ENCODE measurements at places on chromosomes 13 and 19.

DNA sequence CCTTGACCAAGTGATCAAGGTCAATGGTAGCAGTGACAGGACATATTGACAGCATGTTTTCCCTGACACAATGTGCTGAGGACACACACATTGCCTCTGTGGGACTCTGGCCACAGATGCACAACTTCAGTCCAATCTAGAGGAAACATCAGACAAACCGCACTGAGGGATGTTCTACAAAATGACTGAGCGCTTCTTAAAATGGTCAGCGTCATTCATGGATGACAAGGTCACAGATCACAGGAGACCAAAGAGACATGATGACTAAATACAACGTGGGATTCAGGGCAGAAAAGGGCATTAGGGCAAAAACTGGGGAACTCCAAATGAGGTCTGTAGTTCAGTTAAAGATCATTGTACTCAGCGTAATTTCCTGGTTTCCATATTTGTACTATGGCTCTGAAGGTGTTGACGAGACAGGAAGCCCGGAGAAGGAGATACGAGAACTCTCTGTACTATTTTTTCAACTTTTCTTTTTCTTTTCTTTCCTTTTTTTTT lies 20.6 kb downstream of the PBX4 start:
- DNase-seq: no peak

DNA sequence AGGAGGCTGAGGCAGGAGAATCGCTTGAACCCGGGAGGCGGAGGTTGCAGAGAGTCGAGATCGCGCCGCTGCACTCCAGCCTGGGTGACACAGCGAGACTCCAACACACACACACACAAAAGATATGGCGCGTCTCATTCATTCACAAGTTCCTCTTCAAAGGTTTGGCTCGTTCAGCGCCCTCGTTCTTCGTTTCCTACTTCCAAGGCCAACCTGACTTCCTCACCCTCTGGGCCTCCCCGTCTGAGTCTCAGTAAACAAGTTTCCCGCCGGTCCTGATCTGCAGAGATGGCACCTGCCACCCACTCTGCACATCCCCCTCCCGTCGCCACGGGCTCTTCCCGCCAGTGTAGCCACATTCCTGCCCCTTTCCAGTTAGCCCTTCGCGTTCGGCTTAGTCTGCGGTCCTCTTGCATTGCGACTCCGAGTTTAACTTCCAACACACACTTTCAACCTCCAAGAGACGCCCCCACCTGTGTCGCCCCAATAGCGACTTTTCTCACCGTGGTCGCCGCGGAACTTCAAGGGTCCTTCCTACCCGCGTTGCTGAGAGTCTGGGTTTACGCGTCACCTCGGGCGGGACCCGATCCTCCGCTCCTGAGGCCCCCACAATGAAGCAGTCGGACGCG lies 1.3 kb upstream of the BSG start:
- DNase-seq: peak; percentile 61

DNA sequence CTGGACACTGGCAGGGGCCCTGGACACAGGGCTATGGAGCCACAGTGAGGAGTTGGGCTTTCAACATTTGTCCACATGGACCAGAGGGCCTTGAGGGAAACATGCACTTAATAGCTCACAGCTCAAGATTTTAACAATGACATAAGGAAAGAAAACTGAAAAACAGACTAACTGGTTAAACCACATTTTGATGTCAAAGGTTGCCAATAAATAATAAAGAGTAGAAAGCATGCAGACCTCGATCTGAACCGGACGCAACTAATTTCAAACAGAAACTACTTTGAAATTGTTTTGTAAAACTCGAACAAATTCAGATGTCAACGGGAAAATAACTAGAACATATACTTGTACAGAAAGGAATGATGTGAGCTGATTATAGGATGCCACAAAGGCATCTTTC lies 15.5 kb upstream of the ZNF888 start:
- DNase-seq: no peak

DNA sequence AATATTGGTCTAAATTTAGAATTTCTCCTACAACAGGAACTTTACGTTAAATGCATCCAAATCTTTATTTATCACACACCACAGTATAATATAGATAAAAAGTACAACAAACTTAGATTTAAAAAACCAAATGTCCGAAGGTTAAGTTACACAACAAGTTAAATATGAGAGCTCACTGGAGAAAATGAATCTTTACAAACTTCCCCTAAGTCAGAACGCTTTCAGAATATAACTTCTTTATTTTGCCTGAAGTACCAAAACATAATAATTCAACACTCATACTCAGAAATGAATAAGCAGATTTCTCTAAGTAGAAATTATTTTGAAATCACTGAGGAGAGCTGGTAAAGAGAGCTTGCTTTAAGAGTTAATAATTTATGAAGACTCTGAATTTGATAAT lies 33.8 kb downstream of the TSC22D1 start:
- no peak for DNase-seq

- DNase-seq: peak; percentile 55
These were observed 30.3 kb upstream of the FRY start for GRCh38 chr13:32001154-32001768.

GRCh38 chr13:89852570-89852969 lies 1494.9 kb upstream of the MIR17HG start:
- DNase-seq: no peak

- no peak for DNase-seq
These were observed 5.0 kb upstream of the GRIN3B start for GRCh38 chr19:995051-995827.

DNA sequence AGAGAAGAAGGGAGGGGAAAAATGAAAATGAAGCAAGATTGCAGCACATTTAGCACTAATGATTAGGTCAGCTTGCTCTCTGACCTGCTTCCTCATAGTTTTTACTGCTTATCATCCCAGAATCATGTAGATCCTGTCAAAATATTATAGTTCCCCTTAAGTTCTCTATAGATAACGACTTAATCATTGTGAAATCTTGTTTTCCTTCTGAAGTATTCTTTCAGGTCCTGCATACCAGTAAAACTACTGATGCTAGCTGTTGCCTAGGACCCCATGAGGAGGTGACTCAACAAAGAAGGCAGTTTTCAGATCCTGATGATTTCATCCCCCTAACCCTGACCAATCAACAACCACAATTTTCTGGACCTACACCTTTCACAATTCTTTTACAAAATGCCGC lies 1131.7 kb downstream of the SLITRK5 start:
- DNase-seq: no peak

DNA sequence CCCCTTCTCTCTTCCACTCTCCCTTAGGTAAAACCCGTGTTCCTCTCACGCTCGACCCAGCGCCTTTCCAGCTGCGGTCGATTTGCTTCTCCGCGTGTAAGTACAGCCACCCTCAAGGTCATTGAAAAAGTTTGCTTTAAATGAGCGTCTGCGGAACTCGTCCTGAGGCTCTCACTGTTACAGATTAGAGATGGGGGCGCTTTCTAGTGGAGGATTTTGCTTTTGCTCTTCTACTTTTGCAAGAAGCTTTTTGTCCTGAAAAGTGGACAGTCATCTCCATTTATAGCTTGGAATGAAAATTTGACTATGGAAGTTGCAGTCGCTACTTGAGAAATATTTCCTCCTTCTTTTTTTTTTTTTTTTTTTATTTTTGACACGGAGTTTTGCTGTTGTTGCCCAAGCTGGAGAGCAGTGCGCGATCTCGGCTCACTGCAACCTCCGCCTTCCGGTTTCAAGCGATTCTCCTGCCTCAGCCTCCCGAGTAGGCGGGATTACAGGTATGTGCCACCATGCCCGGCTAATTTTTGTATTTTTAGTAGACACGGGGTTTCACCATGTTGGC lies 595 bp upstream of the RAB20 start:
- no peak for DNase-seq

- no peak for DNase-seq
These were observed 22.5 kb upstream of the SLC35E1 start for GRCh38 chr19:16594681-16595091.

DNA sequence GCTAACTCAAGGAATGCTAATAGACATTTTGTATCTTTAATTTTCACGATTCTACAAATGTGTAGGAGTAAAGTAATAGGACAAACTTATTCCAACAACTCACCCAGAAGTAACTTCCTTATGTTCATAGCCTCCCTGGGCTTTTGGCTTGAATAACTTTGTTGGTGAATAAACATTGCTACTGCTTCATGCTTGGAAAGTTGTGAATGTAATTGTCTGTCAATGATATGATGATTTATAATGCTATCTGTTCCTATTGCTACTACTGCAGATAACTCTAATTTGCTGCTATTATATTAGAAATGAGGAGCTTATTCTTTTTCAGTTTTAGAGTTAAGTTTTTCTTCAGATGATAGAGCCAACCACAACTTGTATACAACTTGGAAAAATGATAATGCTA lies 307.7 kb downstream of the PCDH9 start:
- no peak for DNase-seq

GRCh38 chr13:29706923-29707322 lies 111.4 kb upstream of the SLC7A1 start:
- no peak for DNase-seq

- DNase-seq: no peak
These were observed 1.1 kb upstream of the ZNF444 start for GRCh38 chr19:56139847-56140582.

- DNase-seq: no peak
These were observed 260.9 kb downstream of the MTUS2 start for GRCh38 chr13:29081036-29081435.

GRCh38 chr13:80666782-80667552 lies 326.0 kb upstream of the SPRY2 start:
- no peak for DNase-seq

GRCh38 chr13:23680845-23681669 lies 110.8 kb downstream of the TNFRSF19 start:
- no peak for DNase-seq

DNA sequence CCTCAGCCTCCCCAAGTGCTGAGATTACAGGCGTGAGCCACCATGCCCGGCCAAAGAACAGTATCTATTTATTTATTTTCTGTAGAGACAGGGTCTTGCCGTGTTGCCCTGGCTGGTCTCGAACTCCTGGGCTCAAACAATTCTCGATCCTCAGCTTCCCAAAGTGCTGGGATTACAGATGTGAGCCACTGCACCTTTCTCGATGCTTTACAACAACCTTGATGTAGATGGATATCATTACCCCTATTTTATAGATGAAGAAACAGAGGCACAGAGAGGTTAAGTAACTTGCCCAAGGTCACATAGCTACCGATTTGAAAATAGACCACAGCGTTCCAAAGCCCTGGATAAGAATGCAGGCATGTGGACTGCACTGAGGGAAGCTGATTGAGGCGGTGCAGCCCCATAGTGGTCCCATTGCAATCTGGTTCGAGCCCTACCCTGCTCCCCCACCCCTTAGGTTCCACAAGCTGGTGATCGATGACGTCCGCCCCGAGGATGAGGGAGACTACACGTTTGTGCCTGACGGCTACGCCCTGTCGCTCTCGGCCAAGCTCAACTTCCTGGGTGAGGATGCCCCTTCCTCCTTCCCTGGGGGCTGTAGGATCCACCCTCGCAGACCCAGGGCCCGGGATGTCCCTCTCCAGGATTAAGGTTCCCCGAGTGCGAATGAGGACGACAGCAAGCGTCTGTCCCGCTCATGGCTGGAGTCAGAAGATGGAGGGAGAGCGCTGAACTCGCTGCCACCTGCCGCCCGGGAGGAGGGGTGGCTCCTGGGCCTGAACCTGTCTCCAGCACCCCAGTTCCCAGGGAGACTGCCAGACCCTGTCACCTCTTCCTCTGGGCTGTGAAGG lies 17.9 kb downstream of the MYBPC2 start:
- no peak for DNase-seq

DNA sequence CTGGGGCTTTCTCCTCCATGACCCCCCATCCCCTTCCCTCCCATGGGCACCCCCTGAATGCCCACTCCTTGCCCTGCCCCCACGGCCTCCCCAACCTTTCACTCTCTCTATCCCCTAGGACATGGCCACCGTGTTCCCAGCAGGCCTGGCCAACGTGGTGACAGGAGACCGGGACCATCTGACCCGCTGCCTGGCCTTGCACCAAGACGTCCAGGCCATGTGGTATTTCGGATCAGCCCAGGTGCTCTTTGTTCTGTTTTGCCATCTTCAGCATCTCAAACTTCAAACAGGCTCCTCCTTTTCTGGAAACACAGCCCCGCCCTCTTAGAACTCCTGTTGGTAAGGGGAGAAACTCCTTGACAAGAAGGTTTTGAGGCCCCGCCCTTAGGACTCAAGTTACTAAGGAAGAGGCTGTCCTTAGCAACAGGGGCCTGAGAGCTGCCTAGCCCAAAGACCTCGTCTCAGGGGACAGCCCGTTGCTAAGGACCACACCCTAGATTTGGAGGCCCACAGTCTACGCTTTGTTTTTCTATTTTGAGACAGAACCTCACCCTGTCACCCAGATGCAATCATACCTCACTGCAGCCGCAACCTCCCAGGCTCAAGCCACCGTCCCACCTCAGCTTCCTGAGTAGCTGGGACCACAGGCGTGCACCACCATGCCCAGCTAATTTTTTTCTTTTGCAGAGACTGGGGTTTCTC lies 5.1 kb upstream of the FLT3LG start:
- peak; percentile 75 for DNase-seq

DNA sequence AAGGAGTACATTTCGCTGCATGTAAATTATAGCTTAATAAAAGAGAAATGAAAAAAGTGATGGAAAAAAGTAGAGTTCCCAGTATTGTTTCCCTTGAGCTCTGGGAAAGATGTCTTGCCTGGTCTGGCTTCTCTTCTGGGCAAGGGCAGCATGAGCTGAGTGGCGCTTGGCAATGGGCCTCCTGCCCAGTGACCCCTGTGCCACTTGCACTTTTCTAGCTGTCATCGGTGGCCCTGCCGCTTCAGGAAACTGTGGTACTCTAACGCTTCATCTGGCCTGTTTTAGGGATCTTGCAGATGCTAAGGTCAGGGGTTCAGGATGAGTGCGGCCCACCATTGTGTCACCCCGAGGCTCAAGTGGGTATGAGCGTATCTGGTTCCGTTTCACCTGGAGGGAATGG lies 161.4 kb downstream of the MTUS2 start:
- no peak for DNase-seq

GRCh38 chr19:3178973-3179738 lies 587 bp downstream of the S1PR4 start:
- DNase-seq: no peak

DNA sequence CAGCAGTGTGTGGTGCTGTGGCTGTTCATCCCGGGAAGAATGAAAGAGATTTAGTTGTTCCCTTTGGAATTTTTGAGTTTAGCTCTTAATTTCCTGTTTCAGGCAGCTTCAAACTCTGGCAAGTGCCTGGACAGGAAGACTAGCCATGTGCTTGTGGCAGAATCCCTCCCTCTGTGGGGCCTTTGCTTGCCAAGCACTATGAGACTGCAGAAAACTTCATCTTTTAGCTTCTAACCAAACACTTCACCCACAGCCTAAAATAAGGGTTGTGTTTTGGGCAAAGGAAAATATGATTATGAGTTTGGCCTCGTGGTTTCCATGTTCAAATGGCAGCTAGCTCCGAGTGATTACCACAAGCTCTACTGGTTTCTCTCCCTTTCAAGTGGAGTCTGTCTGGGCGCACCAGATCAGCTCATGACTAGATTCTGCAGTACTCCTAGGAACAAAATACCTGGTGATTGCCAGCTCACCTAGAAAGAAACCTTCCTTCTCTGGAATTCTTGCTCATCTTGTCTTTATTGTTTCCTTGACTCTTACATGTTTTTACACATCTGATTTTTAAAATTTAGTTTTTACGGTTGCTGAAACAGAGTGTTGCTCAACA lies 707.5 kb downstream of the SLITRK6 start:
- DNase-seq: no peak

GRCh38 chr13:80962173-80962572 lies 621.2 kb upstream of the SPRY2 start:
- peak; percentile 54 for DNase-seq

Data from NCI-H524 (cell line).